ENCODE measurements at places on chromosomes 12 and 14.
A peak's percentile ranks its signal among the peaks of the same experiment; 100 is the strongest.

GRCh38 chr14:72439707-72440106 is 454.2 kb downstream of the DPF3 start:
- DNase-seq = no peak

GRCh38 chr14:90969531-90970166 is 90.8 kb downstream of the RPS6KA5 start:
- DNase-seq = peak; percentile 73

DNA sequence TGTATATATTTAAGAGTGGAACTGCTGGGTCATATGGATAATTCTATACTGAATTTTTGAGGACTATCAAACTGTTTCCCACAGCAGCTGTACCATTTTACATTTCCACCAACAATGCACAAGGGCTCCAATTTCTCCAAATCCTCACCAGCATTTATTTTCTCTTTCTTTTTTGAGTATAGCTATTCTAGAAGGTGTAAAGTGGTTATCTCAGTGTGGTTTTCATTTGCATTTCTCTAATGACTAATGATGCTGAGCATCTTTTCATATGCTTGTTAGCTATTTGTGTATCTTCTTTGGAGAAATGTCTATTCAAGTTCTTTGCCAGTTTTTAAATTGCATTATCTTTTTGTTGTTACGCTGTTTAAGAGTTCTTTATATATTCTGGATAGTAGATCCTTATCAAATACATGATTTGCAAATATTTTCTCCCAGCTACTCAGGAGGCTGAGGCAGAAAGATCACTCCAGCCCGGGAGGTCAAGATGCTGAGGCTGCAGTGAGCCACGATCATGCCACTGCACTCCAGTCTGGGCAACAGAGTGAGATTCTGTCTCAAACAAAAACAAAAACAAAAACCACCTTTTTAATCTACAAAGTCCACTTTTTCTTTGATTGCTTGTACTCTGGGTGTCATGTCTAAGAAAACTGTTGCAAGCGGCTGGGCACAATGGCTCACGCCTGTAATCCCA is 32.8 kb downstream of the GTF2A1 start:
- no peak for DNase-seq

- no peak for DNase-seq
These were observed 76.0 kb downstream of the ACACB start for GRCh38 chr12:109192358-109192757.

GRCh38 chr12:39127401-39127800 is 222.0 kb upstream of the CPNE8 start:
- no peak for DNase-seq

DNA sequence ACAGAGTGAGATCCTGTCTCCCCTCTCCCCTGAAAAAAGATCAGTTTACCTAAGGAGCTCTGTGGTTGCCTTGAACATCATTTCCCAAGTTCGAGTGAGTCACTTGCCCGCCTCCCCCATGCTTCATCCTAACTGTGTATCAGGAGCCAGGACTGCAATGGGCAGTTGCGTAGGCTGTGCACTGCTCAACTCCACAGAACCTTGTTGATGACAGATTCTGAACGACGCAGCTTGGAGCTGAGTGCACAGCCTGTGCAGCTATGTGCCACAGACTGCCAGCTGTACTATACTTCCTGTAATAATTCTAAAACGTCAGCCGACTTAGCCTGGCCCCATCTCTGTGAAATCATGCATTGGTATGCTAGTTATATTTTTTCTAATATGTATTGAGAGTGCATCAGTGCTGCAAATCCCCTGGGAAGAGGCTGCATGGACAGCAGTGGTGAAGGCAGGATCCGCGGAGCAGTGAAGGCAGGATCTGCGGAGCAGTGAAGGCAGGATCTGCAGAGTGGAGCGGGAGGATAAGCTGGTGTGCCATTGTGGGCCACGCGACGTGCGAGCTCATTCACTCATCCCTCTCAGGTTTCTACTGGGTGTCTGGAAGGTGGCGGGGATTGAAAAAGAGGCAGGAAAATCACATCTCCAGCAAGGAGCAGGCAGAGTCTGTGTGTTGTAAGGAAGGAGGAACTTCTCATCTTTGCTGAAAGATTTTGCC is 80.8 kb downstream of the GALNT9 start:
- no peak for DNase-seq

- DNase-seq = no peak
These were observed 18.4 kb upstream of the PRPF39 start for GRCh38 chr14:45065540-45065939.

DNA sequence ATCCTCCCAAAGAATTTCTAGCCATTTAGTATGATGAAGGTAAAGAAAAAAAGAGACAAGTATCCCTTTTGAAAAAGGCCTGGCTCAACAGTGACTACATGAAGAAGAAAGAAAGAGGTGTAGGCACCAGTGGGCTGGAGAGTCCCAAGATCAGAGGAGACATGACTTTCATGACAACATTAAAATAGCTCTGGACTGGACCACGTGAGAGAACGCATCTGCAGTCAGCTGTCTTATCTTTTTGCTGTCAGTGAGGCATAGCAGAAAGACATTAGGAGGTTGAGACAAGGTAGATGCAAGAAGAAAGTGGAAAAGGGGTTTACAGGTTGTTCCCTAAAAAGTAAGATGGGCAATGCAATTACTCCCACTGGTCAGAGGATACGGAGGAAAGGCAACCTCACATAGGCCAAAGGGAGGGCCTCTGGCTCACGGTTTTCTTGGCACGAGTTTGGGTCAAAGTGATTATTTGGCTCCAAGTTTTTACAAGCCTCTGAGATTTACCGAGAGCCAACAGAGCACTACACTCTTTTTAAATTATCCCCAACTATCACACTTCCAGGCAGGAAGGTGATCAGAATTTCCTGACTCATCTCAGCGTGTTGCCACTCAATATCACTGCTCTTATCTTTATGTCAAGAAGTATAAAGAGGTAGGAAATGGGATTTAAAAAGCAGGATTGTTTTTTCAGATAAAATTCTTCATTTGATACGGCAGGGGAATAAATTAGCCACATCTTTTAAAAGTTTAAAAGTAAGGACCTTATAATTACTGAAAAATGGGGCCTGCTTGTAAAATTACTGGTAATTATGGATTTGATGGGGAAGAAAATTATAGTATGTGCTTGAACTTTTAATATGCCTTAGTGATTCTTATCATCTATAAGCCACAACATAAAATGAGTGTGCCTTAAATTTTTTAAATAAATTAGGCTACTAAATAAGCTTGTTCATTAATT is 29.2 kb downstream of the TMTC1 start:
- DNase-seq = no peak

GRCh38 chr14:35331605-35332516 is 39.7 kb downstream of the PSMA6 start:
- DNase-seq = no peak

GRCh38 chr12:3271639-3272038 is 194.5 kb downstream of the TSPAN9 start:
- DNase-seq = no peak

- DNase-seq = no peak
These were observed 236.4 kb downstream of the PAWR start for GRCh38 chr12:79454338-79454843.

DNA sequence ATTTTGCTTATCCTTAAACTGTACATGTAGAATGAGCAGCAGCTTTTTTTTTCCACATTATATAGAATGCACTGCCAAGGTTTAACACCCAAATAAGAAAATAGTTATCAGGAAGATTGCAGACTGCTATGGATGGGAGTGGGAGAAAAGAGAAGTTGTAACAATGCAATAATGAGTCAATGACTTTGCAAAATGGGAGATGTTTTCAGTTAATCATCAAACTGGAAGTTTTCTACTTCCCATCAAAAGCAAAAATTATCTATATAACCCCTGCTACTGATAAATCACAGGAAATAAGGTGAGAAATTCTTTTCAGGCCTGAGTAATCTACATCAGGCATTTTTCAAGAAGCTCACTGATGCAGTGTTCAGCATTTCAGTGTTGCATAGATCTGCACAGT is 309.1 kb downstream of the GXYLT1 start:
- DNase-seq = no peak

GRCh38 chr12:89950421-89950820 is 241.8 kb upstream of the ATP2B1 start:
- no peak for DNase-seq

GRCh38 chr12:85279449-85280164 is 413 bp upstream of the ALX1 start:
- no peak for DNase-seq

- no peak for DNase-seq
These were observed 43.0 kb downstream of the SERPINA3 start for GRCh38 chr14:94655169-94655710.

DNA sequence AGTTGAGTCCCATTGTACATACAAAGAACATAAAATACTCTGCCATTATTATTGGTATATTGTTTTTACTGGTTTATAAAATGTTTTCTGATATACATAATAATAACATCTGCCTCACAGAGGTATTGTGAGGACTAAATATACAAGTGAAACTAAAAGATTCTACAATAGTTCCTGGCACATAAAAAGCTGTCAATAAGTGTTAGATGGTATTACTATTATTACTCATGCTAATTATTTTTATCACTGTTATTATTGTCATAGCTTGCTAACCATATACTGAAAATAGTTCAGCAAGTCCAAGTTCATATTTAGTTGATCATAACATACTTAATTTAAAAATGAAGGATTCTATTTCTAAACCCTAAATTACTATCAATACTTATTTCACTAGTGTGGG is 34.4 kb downstream of the BTG1 start:
- DNase-seq = no peak

GRCh38 chr14:26872515-26873361 is 274.9 kb upstream of the NOVA1 start:
- no peak for DNase-seq

DNA sequence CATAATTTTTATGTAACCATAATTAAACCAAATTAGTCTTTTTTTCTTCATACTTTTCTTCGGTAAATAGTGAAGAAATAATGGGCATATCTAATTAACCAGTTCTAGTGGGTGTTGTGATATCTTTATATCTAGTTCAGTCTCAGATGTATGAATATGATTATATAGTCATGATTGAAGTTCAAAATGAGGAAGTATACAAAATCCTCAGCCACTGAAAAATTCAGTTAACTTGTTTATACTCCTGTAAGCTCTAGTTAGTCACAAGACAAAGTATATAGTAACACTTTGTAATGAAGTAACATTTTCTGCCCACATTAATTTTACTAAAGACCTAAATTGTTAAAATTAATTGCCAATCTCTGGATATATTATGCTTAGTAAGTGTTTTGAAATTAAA is 46.5 kb downstream of the CAND1 start:
- no peak for DNase-seq

- no peak for DNase-seq
These were observed 113.2 kb downstream of the APAF1 start for GRCh38 chr12:98758331-98758730.

GRCh38 chr12:99393763-99394162 is 253.8 kb upstream of the GARIN6 start:
- DNase-seq = no peak

DNA sequence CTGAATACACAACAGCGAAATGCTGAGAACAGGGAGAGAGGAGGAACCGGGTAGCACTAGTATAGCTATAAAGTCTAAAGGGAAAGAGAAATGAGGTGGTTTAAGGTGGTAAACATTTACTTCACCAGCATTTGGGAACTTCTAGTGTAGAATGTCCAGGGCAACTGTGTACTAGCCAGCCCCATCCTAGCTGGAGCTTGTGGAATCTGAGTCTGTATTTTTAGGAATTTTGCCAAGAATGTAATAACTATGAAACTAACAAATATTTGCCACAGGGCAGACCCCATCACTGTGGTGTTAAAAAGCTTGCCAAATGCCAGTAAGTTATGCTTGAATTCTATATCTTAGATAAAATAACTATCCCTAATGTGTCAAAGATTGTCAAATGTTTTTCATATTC is 398.9 kb upstream of the MIS18BP1 start:
- no peak for DNase-seq

DNA sequence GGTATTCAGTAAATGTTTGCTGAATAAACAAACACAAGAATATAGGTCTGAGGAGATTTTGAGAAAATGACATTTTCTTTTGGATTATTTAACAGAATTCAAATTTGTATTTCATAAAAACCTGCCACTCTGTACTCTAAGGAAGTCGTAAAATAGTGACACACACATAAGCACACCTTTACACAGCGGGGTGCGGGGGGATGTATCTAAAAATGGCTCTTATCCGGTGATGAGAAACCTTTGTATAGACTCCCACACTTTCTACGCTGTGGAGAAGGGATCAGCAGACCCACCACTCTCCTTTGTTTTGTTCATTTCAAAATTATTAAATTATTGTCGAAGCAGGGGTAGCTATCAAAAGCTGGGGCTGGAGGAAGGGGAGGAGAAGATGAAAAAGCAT is 58.0 kb downstream of the PEBP1 start:
- DNase-seq = no peak

- peak; percentile 88 for DNase-seq
These were observed 447 bp downstream of the CD63 start for GRCh38 chr12:55728186-55728938.

DNA sequence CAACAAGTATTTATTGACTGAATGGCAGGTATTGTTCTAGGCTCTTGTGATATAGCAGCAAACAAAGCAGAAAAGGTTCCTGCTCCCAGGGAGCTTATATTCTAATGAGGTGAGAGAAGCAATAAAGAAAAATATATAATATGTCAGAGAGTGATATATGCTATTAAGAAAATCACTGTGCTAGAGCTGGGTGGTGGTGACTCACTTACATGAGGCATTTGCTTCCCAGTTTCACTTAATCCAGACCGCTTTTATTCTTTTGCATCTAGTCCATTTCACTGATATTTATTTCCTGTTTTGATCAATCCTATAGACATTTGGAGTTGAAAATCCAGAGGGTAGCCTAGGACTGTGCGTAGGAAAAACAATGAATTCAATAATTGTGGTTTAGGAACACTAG is 17.5 kb downstream of the TRHDE start:
- DNase-seq = no peak

GRCh38 chr14:77320238-77320935 is at the start of gene POMT2:
TSS of gene POMT2 (minus strand) at chr14:77320883. CDS start at chr14:77320681, 202 bp downstream.
- DNase-seq = peak; percentile 91

DNA sequence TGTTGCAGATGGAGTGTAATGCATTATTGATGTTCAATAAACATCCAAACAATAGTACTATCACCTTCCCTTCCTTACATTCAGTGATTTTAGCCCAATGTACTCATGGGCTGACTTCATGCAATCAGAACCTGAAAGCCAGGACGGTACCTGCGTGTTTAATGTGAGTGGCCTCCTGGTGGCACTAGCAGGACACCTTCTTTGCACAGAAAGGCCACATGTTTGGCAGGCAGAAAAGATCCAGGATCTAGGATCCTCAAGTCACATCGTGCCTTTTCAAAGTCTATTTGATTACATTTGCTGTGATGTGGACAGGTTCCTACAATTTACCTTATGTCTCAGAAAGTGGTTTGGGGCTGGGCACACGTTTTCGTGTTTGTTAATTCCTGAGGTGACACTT is 82.9 kb downstream of the NEDD1 start:
- no peak for DNase-seq

All from hindlimb muscle (tissue), 1 donor.